CD4-positive, alpha-beta T cell treated with Interleukin-4 for 1 hour (primary cell): ENCODE measurements at places on chromosomes 1 and 21.

GRCh38 chr1:64891448-64891825 is 74.9 kb downstream of the JAK1 start:
- no peak for DNase-seq

DNA sequence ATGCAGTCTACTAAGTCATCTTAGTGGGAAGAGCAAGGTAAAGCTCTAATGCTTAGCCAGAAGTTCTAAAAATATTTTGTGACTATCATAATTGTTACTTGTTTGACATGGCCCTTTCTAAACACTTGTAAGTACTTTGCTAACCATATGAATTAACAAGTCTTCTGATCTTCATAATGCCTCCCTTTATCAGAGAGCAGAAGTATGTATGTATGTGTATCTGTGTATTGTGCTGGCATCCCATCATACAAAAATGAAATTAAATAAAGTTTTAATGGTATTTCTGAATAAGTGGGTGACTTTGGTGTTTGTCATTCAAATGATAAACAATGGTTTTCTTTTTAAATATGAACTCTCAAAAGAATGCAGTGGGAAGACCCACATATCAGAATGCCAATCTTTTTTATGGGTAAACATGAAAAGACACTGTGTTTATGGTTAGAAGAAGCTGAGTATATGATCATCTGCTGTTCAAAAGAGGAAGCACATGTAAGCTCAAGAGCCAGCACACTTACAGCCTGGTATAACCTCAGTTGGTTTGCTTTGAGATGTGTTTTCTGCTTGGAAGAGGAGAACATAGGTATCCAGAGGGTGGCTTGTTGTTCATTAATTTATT is 159.6 kb downstream of the CLEC20A start:
- DNase-seq = no peak

DNA sequence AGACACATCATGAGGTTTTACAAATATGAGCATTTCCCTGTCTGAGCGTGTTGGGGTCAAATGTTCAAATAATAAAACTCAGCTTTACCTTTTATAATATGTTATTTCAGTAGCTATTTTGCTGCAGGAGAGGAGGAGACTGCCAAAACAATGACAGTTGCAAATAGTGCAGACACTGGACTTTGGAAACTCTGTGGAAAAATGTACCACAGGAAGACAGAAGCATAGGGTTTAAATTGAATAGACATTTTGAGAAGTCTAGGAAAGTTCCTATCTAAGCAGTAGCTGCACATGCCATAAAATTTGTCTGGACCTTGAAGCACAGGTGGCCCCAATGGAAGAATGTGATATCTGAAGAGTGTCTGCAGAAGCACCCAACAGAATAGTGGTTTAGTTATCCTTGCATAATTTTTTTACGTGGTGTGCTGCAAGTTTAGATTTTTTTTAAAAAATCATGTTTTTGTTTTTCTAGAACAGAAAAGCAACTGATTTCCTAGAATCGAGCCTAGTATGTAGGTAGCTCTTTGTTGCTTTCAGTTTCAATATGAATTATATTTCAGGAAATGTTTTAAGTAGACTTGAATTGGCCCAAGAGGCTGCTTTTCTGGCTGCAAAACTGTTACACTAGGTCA is 14.0 kb upstream of the GBP5 start:
- peak; percentile 75 for DNase-seq

GRCh38 chr1:6688757-6689156 is 12.9 kb downstream of the DNAJC11 start:
- DNase-seq = no peak

DNA sequence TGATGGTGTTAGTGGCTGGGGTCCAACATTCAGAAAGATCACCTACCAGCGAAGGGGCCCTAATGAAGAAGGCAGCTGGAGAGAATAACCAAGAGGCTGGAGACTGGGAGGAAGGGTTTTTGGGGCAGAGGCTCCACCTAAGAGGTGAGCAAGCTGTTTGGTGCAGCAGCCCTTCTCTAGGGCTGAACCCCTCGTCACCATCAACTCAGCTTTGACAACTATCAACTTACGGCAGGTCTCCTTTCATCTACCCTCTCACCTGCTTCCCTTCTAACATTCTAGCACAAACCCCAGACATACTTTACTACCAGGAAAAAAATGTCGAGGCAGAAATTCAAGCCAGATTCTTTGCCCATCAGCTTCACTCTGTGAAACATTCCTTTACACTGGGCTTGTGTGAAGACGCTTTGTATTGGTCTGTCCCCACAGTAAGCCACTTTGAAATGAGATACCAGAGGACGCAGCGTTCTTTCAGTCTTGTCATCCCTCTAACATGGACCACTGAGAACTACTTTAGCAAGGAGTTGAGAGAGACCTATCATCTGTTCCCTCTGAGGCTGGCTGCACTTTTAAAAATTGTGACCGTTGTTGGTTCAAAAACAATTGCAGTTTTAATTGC is 84.6 kb downstream of the RAVER2 start:
- DNase-seq = no peak

DNA sequence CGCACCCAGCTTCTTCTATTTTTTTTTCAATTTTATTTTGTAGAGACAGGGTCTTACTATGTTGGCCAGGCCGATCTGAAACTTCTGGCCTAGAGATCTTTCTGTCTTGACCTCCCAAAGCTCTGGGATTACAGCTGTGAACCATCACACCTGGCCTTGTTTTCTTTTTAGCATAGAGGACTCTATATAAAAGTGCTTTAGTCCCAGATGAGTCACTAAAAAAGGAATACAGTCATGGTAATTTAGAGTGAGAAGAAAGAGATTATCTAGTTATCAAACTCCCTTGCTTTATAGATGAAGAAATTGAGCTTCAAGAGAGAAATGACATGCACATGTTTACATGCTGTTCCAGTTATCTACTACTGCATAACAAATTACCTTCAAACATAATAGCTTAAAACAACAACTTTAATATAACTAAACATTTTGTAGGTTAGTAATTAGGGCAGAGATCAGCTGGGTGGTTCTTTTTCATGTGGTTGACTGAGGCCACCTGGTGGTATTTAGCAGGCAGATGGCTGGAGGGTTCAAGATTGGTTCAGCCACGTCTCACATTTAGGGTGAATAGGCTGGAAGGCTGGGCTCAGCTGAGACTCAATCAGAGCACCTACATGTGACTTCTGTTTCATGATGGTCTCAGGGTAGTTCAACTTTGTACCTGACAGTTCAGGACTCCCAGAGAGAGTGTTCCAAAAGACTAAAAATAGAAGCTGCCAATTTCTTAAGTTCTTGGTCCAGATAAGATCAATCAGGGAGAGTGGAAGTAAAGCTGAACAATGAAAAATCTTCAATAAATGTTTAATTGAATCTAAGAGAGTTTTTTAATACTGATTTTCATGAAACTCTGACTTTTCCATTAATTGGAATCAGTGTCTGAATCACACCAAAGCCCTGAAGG is 16.9 kb upstream of the MTF2 start:
- peak; percentile 64 for DNase-seq

DNA sequence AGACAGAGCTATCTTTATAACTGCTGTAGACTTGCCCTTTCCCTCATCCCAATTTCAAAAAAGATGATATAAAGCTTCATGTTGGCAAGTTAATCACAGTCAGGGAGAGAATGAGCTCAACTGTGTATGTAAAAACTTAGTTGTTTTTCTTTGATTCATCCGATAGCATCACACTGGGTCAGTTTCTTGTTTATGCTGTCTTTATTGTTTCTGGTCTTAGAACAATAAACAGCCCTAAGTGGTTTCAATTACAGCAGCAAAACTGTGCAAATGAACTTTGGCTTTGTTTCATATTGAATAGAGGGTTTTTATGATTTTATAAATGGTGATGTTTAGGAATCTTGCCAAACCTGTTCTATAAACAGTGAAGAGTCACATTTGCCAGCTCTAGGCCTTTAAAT is 423.8 kb upstream of the CXADR start:
- DNase-seq = no peak

DNA sequence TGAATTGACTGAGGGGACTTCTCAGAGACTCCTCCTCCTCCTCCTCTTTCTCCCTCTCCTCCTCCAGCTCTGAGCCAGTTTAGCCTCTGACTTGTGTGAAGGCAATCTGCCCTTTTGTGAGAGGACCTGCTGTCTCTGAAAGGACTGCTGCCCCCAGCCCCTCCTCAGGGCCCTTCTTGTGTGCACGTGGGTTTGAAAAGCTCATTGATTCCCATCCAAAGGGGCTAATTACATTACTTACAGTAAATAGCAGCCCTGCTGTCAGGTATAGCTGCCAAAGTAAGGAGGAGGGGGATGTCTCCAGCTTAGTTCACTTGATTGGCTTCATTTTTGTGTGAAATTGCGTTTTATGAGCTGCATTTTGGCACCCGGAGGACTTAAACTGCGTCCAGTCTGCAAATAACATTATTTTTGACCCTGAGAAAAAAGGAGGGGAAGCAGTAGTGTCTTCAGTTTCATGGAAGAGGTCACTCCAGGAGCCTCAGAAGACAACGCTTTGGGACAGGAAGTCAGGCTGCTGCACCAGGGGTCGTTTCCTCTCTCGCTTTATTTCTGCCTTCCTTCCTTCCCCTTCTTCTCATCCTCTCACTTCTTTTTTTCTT is 1.8 kb upstream of the LHX9 start:
- DNase-seq = no peak

DNA sequence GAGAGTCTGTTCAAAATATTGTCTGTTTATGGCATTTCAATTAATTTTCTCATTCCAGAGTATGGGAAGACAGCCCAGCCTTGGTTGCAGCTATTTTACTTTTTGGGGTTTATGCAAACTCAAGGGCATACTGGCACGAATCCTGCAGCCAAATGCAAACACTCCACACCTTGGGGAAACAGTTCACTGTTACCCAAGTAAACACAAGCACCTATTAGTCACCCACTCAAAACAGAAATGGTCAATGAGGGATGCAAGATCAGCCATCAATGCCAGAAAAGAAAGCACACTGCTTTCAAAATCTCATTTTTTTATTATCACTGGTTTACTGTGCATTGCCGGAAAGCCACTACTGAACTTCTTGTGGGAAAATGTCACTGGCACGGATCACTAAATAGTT is 170.6 kb downstream of the RUNX1 start:
- no peak for DNase-seq

DNA sequence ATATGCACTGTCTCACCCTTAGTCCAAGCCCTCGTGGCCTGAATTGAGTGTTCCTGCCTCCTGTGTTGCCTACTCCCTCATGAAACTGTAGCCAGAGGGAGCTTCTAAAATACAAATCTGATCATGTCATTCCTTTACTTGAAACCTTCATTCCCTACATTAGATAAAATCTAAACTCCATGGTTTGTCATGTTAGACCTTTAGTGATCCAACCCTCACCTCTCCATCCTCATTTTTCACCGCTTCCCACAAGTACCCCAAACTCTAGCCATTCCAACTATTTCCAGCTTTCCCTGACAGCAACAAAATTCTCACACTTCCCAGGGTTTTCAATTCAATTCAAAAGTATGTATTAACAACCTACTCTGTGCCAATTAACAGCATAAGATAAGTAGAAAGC is 18.3 kb upstream of the CNTN2 start:
- no peak for DNase-seq

GRCh38 chr21:43585924-43586413 is 73.3 kb downstream of the HSF2BP start:
- no peak for DNase-seq

- DNase-seq = no peak
These were observed 54.6 kb upstream of the SYT14 start for GRCh38 chr1:209883341-209883971.

DNA sequence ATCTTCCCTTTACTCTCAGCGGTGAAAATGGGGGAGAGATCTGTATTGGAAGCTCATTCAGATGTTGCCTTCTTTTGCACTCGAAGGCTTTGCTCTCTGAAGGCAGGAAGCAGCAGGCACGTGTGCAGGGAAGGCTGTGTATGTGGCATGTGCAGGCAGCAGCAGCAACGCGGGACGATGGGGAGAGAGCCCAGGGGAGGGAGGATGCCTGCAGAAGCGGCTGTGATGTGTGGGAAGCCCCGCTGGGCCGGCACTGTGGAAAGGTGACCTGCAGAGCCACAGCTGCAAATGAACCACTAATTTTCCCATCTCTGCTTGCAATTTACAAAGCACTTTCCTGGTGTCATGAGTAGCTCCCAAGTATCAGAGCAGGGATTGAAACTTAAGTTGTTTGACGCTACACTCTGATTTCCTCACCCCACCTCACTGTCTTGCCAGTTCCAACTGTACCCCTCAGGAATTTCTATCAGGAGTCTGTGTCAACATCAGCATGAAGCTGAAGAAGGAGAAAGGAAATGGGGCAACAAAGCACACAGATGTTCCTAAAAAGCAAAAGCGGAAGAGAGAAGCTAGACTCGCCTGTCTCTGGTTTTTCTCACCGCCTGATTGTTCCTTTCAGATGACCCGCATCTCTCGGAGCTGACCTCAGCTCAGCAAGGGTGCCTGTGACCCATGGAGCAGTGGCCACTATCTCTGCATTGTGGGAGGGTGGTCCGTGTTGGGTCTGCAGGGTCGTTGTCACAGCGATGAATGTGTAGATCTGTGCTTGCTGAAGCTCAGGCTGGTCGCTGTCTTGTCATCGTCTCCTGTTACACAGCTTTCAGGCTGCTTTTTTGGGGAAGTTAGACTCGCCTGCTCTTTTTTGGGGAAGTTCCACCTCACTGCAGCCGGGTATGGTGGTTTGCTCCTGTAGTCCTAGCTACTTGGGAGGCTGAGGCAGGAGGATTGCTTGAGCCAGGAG is 156.1 kb downstream of the KIF26B start:
- peak; percentile 5 for DNase-seq

GRCh38 chr1:37480125-37480466 is 5.7 kb downstream of the ZC3H12A start:
- no peak for DNase-seq

GRCh38 chr1:225724251-225724650 is 53.4 kb upstream of the SRP9 start:
- no peak for DNase-seq

- no peak for DNase-seq
These were observed 31.9 kb upstream of the PKP1 start for GRCh38 chr1:201251411-201251810.

DNA sequence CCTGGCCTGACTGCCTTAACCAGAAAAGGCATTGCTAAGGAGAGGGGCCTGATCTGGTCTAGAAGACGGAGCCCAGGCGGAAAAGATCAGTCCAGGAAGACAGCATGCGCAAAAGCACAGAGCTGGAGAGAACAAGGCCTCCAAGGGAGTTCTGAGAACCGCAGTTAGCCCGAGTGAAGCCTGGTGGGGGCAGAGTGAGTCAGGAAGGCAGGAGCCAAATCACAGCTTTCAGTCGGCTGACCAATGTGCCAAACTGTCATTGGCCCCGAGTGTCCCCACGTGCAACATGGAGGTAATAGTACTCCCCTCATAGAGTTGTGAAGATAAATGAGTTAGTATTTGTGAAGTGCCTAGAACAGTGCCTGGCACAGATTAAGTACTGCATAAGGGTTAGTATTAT is 1.2 kb upstream of the TSPAN2 start:
- no peak for DNase-seq

DNA sequence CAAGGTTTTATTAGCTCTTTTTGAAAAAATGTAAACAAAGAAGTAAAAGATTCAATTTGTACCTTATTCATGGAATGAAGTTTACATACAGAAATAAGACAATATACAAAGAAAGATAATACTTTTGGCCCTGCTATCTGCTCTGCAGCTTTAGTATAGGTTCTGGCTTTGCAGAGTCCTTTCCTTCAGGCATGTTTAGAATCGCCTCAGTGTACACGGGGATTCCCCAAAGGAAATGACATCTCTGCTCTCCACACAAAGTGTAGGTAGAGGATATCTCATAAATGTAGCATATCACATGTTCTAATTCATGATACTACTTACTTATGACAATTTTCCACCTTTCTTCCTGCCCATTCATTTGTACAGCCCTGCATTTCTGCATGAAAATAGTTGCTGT is 222.6 kb upstream of the DPYD start:
- no peak for DNase-seq
